ENCODE measurements at places on chromosomes 6 and 20. TPM values are rescaled to one million over a fixed set of nuclear protein-coding genes. Genes with fewer than 3 reads are reported as not detected.

The IL17A gene
- total RNA-seq: not detected

The UBE3D gene
- 6.5 TPM for total RNA-seq

The PTCHD4 gene
- 0.10 TPM for total RNA-seq

The ATAT1 gene
- total RNA-seq: 0.94 TPM

The SYNJ2 gene
- 19.2 TPM for total RNA-seq

The ADGRB3 gene
- 0.10 TPM for total RNA-seq
